Mesothelial cell of epicardium (in vitro differentiated cells): ENCODE measurements at places on chromosomes 11 and 22.

- DNase-seq = no peak
Measured at GRCh38 chr22:40265783-40266182, 80.5 kb upstream of the ADSL start.

DNA sequence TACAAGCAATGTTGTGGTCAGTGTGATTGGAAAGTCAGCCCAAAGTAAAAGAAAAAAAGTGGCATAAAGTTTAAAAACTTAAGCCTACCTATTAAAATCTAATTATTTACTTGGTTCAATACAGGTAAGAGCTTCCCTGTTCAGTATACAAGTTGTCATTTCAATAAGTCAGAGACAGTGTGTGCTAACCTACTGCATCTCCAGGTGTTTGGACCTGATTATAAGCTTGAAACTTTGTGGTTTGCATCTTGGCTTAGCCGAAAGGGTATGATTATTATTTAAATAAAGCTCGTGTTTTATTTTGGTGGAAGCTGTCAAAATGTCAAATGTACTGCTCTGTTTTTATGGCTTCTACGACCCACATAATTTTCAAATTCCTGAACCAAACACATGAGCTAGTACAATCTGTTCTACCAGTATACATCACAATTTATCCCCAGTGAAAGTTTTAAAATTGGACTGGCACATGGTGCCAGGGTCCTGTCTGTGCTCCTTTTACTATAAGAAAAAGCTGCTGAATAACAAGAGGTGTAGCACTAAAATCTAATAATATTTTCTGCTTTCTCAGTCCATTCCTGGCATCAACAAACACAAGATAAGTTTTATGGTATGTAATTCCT is 103.9 kb upstream of the ANO3 start:
- DNase-seq = no peak

GRCh38 chr11:87926250-87926970 is 248.8 kb downstream of the RAB38 start:
- no peak for DNase-seq

- DNase-seq = no peak
Measured at GRCh38 chr11:62896049-62896448, 15.4 kb downstream of the SLC3A2 start.

- DNase-seq = no peak
Measured at GRCh38 chr11:18140145-18140544, 7.8 kb downstream of the MRGPRX3 start.

DNA sequence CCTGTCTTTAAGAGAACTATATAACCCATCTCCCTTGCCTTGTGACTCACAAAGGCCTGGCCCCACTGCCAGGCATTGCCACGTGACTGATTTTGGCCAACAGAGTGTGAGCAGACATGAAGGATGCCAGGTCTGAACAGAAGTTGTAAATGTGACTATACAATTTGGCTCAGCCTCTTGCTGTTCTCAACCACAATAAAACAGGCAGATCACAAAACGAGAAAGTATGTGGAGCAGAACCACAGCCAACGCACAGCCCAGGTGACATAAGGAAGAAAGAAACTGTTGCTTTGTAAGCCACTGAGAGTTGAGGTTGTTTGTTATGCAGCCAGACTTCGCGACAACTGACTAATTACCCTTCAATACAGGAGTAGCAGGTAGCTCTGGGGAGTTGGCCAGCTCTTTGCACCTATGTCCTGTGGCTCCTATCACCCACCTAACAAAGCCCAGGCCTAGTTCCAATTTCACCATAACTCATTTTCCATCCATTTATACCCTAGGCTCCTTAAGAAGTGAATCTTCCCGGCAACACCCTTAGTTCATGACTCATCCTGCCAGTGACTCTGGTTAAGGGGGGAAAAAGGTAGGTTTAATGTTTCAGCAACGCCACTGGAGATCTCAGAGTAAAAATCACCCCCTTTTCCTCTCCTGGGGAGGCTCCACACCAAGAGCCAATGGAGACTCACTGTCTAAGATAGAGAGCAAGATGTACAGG is 53.7 kb downstream of the GALNT18 start:
- DNase-seq = no peak

DNA sequence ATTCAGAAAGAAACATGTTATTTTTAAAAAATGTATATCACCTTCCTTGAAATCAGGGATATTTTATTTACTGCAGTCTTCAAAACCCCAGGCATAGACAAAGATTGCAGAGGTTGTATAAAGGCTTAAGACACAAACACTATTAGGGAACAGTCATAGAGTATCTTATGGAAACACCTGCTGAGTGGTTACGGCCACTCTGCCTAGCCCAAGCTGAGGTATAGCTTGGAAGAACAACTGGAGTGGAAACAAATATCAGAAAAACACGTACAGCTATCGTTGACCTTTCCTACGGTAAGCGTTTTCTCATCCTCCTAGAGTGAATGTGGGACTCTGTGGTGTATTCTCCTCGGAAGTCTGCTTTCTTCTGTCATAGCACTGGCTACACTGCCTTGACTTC is 30.4 kb upstream of the LYVE1 start:
- no peak for DNase-seq

DNA sequence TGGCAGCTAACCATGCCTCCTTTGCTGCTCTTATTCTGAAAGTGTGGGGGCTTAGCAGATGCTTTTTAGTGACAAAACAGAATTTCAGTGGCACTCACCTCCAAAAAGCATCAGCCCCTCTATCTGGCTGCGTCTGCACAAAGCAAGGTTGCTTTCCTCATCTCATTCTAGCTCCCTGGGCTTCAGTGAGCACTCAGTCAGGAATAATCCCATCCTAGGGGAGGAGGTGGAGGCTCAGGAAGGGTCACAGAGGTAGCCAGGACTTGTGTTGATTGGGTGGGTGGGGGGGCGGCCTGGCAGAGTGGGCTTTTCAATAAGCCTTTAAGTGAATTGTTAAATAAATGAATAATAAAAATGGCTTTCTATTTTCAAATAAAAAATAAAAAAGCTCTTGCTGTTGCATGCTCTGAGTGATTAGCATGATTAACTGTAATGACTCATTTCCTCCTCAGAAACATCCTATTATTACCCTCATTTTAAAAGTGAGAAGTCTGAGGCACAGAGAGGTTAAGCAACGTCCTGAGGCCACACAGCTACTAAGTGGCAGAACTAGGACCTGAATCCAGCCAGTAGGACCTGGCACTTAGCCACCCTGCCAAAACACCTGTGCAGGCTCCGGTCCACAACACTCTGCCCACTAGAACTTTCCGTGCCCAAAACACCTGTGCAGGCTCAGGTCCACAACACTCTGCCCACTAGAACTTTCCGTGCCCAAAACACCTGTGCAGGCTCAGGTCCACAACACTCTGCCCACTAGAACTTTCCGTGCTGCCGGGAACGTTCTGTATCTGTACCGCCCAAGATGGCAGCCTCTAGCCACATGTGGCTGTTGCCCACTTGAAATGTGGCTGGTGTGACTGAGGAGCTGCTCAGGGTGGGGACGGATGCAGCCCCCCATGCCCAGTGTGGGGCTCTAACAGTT is 5.5 kb downstream of the B3GAT1 start:
- DNase-seq = no peak

DNA sequence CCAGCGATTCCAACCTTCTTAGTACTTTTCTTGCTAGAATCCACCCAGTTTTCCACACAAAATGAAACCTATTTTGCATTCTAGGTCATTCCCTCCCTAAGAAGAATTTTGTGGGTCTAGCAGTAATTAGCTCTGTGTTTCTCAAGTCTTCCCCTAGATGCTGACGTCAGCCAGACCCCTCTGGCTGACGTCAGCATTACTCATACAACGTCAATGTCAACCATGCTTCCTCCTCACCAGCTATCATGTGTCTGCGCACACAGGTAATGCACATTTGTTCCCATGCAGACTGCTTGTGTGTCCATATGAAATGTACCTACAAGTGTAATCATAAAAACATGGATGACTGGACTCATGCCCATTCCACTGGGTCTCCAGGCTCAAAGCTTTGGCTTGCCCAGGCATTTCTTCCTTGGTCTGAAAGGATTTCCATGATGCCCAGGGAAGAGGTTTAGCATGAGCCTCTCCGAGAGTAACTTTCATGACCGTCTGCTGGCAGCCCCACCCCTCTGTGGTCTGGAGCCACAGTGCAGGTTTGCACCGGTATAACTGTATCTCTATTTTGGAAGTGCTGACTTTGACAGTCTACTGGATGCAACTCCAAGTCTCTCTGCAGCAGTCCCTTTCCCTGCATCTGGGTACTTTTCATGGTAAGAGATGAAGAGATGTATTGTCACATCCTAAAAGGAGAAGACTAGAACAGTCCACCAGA is 58.6 kb downstream of the DSCAML1 start:
- no peak for DNase-seq

- DNase-seq = no peak
Measured at GRCh38 chr11:90795746-90796145, 572.9 kb upstream of the CHORDC1 start.

GRCh38 chr11:119445379-119445778 is 22.4 kb upstream of the THY1 start:
- no peak for DNase-seq

GRCh38 chr11:116646191-116646590 is 126.6 kb downstream of the BUD13 start:
- no peak for DNase-seq

GRCh38 chr22:38652859-38653258 is 3.3 kb downstream of the FAM227A start:
- no peak for DNase-seq

DNA sequence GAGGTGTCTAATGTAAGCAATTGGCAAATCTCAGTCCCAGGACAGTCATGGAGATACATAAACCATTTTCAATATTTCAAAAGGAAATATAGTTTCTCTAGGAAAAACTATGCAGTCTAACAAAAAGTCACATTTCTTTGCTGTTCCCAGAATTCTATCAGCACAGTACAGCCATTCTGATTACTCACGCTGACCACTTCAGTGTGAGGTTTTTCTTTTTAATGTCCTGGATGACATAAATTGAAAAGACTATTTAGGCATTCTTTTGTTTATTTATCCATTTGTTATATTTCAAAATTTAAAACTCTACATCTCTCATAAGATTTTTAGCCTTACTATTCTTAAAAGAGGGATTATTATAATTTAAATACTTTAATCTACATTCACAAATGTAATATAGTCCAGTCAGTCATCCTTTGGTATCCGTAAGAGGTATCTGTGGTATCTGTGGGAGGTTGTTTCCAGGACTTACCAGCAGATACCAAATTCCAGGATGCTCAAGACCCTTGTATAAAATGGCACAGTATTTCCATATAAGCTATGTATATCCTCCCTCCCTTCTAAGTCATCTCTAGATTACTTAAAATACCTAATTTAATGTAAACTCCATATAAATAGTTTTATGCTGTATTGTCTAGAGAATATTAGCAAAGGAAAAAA is 331.1 kb upstream of the PITPNB start:
- no peak for DNase-seq

DNA sequence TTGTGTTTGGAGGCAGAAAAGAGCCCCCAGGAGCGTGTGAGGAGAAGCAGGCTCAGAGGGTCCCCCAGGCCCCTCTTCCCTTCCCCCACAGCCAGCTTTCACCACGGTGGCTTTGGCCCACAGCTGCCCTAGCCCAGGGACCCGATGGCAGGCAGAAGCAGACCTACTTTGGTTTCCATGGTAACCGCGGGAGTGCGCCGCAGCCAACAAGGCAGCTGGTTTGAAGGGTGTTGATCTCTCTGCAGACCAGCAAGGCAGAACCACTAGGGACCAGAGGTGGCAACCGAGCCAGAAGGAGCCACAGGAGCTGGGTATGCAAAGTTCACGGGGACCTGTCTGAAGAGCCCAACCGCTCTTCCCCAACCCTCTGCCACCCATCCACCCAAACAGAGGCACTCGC is 69.4 kb downstream of the BUD13 start:
- DNase-seq = no peak

- no peak for DNase-seq
Measured at GRCh38 chr11:71286701-71287643, 34.6 kb upstream of the SHANK2 start.

DNA sequence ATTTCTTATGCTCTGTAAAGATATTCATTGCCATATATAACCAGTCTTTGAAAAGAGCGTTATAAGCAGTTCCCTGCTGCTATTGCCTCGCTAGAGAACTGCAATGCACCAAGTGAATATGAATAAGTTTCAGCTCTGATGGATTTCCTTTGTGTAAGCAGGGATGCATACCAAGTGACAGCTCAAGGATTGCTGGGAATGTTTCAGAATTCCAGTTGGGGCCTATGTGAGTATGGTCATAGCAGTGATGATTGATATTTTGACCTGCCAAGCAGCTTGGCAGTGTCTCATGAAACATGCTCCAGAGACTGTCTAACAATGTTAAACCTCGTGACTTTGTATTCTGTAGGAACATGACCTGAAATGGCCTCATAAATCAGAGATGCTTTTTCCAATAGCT is 312.6 kb downstream of the C11orf87 start:
- no peak for DNase-seq

GRCh38 chr11:19428206-19429002 is 187.7 kb upstream of the E2F8 start:
- no peak for DNase-seq

DNA sequence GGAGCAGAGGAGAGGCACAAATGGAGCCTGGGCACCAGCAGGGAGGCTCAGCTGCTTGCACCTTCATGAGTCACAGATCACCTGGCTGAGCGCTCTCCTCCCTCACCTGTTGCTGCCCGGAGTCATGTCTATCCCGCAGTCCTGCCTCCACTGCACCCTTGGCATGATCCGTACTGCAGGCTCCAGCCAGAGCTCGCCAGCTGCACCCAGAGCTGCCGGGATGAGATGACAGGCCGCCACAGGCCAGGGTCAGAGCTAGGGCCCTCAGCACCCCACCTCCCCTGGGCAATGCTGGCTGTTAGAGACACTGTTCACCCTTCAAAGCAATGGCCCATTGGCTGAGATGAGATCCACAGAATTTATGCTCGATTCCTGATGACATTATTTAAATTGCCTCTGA is 702.8 kb downstream of the TBC1D22A start:
- no peak for DNase-seq

DNA sequence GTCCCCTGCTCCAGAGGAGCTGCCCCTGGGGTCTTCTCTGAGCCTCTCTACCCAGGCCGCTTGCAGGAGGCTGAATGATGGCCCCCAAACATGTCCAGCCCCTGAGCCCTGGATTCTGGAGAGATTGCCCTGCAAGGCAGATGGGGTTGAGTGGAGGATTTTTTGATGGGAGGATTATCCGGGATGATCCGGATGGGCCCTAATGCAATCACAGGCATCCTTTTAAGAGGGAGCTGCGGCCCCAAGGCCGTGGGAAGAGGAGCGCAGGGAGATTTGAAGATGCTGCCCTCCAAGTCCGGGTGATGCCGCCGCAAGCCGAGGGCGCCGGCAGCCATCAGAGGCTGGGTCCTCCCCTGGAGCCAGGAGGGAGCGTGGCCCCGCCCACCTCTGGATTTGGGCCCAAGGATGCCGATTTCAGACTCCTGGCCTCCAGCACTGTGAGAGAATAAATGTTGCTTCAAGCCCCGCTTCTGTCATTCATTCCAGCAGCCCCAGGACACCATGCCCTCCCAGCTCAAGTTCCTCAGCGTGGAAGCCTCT is 66.0 kb downstream of the WNT7B start:
- DNase-seq = no peak
